Esophagus squamous epithelium (tissue), 5 donors: ENCODE measurements at places on chromosomes 13 and 19.

- no peak for DNase-seq
Observed at GRCh38 chr13:101144808-101145419, 271.4 kb downstream of the NALCN start.

DNA sequence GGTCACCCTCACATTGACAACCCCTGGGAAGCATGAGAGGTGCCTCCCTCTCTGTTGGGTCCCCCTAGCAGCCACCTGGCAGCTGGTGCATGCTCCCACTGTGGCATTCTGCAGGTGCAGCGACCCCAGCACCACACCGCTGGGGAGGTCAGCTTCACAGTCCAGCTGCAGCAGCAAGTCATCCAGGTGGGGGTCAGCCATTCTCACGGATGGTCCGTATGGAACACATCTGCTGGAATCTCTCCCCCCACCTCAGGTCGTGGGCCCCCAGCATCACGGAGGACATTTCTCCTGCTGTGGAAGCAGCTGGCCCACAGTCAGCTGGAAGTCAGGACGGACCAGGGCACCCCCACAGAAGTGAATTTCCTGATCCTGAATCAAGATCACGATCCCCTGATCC, 201.3 kb downstream of the COG6 start:
- DNase-seq, result no peak

DNA sequence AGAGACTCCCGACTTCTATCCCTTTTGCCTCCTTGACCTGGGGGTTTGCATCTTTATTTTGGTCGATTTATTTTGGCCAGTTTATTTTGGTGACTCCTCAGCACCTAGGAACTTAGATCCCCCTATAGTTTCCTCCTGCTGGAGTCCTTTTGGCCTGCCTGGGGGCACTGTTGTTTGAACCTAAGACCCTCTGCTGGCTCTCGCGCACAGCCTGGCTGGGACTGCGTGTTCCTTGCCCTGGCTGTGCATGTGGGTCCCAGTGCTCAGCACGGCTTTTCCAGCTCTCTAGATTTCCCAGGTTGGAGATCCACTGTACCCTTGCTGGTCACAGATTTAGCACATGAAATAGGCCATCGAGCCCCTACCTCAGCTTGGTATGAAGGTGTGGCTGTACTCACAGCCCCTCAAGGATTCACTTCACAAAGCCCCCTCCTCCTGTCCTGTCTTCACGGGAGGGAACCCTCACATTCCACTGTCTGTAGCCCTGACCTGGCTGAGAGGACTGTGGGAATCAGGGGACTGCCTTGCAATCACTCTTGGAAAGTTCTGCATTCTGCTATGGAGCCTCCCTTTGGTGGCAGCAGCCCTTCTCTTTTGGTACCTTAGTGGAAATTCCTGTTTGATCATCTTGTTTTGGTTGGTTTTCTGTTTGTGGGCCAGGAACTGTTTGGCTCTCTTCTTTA, 8.3 kb downstream of the UBAC2 start:
- DNase-seq, result no peak

- DNase-seq, result no peak
Observed at GRCh38 chr19:944663-945241, 18.9 kb downstream of the ARID3A start.

DNA sequence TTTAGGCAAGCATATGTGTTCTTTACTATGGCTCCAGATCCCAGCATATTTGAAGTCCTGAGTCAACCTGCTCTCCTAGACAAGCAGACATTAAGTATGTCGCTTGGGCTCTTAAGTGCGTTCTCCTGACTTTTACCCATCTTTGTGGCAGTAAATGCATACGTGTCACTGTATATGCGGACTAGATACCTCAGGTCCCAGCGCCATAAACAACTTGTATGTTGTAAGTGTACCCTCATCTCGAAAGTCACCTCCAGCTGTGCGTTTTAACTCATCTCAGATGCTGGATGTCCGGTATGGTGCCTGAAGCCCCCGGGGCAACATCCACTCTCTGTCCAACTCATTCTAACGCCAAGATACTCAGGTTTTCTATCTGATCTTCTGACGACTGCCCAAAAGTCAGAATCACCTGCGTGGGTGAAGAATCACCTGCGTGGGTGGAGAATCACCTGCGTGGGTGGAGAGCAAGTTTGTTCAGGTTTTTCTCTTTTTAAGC, 1.7 kb downstream of the PTOV1 start:
- no peak for DNase-seq
